Stimulated activated CD4-positive, alpha-beta T cell treated with anti-CD3 and anti-CD28 coated beads, TNF-alpha, amount 100 ng/mL, for 24 hours (primary cell): ENCODE measurements at places on chromosomes 7 and 10.

DNA sequence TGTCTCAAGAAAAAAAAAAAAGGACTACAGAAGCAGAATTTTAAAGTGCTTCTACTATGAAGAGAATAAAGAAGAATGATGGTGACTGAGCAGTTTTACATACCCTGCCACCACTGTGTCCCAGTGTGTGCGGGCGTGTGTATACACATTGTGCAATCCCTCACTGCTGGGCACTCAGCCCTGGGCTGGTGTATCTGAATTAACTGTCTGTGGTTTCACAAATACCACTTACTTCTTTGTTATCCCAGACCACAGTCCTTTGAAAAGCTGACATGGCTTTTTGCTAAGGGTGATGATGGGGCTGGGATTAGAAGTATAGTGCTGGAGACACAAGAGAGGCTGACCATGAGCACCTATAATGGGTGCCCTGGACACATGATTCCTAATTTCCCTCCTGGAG is 21.1 kb upstream of the TRPV6 start:
- no peak for DNase-seq

DNA sequence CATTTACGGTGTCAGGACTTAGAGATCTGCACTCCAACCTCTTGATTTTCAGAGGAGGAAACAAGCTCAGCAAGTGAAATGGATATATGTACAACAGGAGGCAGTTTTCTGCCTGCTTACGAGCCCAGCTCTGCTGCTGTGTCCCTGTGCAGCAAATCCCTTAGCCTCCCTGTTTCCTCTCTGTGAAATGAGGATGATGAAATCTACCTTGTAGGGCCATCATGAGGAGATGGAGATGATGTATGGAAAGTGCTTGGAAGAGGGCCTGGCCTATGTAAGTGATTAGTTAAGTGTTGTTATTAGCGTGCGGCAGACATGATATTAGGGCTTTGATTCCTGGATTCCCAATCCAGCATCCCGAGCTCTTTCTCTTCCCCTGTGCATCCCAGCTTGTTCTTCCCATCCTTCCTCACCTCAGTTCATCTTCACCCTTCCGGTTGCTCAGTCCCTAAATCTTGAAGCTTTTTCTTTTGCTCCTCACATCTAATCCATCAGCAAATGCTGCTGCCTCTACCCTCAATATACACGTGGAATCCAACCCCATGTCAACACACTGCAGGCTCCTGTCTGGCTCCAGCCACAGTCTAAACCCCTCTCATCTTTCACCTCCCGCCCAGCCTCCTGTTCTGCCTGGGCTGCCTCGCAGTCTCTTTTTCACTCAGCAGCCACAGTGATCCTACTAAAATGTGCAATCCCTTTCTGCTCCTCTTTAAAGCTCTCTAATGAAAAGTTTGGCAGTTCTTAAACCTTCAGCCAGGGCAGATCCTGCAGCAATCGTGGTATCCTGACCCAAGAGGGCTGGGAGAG is 113.8 kb downstream of the MARCHF5 start:
- DNase-seq: no peak

DNA sequence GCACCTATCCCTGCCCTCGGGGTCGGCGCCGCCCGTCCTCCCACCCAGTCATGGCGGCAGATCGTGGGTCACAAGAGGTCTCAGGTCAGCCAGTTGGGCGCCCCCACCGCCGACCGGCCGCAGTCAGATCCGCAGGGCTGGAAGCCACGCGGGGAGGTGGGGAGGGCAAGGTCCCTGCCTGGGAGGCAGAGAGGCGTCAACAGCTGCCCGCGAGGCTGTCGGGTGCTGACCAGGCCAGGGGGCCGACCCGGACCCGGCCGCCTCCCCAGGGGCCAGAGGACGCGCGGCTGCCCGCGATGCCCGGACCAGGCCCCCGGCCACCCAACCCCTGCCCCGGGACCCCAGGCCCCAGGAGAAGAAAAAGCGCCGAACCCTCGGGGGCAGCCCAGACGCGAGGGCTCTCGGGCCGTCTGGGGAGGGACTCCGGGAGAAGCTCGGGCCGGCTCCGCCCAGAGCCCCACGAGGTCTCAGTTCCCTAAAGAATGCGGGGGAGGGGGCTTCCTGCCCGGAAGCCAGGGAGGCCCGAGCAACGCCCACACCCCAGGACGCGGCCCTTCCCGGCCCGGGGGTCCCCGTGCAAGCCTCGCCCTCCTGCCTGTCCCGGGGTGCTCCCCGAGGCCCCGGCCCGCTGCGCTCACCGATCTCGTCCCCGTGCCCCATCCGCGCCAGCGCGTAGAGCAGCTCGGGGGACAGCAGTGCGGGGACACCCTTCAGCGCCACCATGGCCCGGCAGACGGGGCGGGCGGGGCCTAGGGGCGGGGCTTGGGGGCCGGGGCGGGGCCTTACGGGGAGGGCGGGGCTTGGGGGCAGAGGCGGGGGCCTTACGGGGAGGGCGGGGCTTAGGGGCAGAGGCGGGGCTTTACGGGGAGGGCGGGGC is at the start of gene FUOM:
Gene FUOM (minus strand): TSS at position 735 of the 877 bp plus-strand sequence. CDS start 12 bp downstream, at position 723.
- peak; percentile 57 for DNase-seq

DNA sequence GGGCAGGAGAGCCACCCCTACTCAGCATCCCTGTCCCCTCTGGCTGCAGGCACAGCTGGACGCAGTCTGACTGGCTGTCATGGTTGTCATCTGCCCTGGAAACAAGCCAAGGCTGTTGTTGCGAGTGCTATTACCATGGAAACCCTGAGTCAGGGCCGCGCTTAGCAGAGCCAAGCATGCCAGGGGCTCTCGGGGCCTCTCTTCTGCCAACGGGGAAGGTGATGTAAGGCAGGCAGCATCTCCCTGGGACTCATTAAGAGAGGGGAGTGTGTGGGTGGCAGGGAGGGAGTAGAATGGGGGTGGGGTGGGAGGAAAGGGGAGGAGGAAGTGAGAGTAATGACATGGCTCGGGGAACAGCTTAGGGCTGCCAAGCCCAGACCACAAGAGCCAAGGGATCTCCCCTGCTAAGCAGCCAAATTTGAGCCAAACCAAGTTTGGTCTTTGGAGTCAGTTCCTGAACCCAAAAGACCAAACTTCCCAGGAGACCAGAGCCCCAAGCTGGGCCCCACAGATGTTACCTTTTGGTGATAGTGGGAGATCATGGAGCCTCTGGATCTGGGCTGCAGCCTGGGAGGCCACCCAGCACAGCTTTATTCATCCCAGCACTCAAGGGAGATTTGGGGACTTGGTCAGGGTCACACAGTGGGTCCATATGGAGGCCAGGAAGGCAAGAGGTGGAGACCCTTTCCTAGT is 67.6 kb downstream of the TMEM130 start:
- peak; percentile 35 for DNase-seq

GRCh38 chr10:12194752-12195271 is 879 bp downstream of the NUDT5 start:
- no peak for DNase-seq

- no peak for DNase-seq
These were observed 10.5 kb upstream of the C10orf71 start for GRCh38 chr10:49288341-49289065.

- DNase-seq: no peak
These were observed 1.0 kb upstream of the PILRA start for GRCh38 chr7:100372256-100372655.

DNA sequence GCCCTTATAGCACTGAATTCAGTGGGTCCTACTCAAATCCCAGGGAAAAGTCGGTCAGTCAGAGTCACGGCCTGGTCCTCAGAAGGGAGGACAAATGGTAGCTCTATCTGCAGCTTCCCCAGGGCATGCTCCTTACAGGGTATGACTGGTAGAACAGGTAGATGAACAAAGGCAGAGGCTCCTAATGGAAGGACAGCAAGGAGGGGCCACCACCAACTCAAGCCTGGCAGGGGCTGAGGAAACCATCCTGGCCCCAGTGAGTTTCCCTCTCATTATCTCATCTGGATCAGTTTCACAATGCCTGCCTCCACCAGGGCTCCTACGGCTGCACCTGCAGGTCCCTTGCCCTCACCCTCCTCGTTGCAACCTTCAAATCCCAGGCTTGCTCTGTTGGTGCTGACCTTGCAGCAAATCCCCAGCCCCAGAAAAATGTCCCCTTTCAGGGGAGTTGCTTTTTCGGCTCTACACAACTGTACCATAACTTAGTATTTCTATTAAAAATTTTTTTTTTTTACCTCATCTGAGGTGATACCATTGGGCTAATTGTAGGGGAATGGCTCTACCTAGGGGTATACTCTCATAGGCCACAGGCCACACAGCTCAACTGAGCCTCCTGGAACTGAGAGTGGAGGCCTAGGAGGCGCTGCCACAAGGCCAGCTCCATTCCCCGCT is 2.4 kb upstream of the MYO1G start:
- DNase-seq: peak; percentile 62

- DNase-seq: no peak
These were observed 882.6 kb downstream of the GRM8 start for GRCh38 chr7:126370038-126370668.

DNA sequence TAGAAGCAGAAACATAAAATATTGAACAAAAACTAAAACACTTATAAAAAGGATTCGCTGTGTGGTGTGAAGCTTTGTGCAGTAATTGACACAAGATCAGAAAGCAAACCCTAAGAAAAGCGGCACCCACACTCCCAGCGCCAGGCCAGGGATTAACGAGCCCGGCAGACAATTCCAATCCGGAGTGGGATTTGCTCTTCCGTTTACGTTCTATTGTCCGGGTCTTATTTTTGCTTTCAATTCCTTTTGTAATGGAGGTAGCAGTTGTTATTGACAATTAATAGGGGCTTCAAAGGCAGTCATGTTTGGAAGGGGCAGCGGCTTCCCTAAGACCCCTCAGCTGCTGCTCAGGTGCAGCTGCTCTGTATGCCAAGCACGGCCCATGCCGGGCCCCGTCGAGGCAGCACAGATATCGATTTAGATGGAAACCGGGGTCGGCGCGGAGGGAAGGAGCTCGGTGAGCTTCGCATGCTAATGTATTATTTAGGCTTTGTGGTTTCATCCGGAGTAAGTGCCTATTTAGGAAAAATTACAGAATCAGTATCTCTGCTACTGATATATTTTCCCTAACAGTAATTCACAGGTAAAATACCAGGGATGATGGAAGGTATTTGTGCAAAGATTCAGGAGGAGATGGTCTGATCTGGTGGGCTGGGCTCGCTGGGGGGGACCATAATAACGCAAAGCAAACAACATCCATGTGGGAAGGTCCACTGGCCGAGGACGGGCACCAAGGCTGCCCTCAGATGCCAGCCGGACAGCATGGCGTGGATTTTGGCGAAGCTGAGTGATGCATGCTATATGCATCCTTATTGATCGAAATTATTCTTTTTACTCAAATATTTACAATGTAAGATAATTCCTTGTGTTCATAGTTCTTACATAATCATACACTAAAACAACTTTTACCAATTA is 561.7 kb downstream of the PTPRN2 start:
- no peak for DNase-seq

DNA sequence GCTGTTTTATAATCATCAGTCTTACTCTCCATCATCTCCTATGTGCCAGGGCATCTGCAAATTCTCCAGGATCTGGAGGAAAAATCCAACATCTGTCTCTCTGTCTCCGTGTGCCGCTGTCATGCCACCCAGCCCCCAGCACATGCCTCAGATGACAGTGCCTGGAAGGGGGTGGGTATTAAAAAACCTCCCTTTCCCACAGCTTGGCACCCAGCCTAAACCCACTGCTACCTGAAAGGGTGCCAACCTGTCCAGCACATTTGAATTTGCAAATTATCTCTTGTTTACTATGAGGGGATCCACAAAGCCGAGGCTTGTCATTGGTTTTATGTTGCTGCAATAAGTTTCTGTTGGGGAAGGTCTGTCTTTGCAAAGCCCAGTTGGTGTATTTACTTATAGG is 73.1 kb downstream of the EMX2 start:
- no peak for DNase-seq

DNA sequence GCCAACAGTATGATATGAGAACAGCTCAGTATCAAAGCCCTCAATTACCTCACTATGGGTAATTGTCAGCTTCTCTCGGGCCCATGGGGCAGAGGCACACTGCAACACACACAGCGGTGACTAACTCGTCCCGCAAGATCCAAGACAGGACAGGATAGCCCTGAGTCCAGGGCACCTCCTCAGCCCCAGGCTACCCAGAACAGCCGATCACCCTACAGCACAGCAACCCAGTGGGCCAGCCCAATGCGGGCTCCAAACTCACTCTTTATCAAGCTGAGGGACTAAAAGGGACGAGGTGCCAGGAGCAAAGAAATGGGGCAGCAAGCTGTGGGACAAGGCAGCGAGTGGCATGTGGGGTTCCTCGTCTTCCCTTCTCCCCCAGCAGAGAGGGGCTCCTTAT is 765.1 kb downstream of the GRID1 start:
- DNase-seq: no peak

DNA sequence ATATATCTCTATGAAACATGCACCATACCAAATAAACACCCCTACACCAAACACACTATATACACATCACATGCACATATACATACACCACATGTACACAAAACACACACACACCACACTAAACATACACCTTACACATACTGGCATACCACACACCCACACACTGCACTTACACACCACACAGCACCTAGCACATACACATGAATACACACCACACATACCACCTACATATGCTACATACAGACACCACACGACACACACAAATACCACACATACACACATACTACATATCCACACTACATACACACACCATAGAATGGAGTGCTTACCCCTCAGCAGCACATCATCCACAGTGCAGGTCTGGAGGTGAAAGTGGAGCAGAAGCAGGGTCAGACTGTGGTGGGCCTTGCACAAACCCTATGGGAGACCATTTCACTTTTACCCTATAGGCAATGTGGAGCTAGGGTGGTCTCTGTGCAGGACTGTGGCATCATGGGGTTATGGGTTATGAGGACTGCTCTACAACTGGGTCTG is 64.6 kb downstream of the WDFY4 start:
- DNase-seq: no peak

GRCh38 chr7:151800391-151800790 is 76.5 kb downstream of the PRKAG2 start:
- no peak for DNase-seq

- DNase-seq: no peak
These were observed 182.6 kb downstream of the PON1 start for GRCh38 chr7:95141755-95142154.

- no peak for DNase-seq
These were observed 44.9 kb downstream of the BEND7 start for GRCh38 chr10:13483951-13484350.
